ENCODE measurements at places on chromosomes 5 and 9.

DNA sequence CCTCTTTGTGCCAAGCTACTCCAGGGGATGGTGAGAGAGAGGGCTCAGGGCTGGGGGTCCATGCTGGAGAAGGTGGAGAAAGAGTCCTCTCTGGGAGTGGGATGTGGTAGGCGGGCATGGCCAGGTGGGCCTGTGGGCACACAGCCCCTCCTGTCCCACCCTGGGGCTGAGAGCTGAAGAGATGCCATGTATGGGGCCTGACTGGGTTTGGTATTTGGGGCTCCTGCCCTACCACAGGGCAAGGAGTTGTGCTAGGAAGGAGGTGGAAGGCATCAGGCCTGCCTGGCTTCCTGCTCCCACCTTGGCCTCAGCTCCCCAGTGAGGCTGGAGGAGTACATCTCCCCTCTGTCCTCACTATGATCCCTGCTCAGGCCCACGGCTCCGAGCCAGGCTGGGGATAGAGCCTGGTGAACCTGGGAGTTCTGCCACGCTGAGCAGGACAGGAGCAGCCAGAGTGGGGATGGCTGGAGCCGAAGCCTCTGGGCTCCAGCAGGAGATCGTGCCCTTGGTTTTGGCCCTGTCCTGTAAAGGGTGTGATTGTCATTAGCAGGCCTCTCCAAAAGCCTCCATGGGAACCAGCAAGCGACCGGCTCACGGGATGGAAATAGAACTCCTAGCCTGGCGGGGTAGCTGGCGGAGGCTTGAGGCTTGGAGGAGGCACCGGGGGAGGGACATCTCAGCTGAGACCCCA lies 75.5 kb downstream of the CACNA1B start:
- DNase-seq = no peak

- DNase-seq = no peak
Observed at GRCh38 chr9:14168381-14168780, 145.6 kb downstream of the NFIB start.

GRCh38 chr9:38380230-38380871 lies 12.2 kb upstream of the ALDH1B1 start:
- no peak for DNase-seq

DNA sequence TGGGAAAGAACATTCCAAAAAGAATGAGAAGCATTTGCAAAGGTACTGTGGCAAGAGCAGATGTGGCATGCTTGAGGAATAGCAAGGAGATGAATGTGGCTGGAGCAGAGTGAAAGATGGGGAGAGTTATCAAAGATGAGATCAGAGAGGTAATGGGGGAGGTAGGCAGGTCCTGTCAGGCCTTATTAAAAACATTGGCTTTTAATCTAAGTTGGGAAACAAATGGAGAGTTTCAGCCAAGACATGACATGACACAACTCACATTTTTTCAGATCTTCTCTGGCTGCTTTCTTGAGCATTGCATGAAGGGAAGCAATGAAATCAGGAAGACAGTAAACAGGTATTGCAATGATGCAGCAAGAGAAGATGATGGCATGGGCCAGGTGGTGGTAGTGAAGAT lies 120.3 kb downstream of the MUSK start:
- no peak for DNase-seq

GRCh38 chr9:114894609-114895433 lies 35.6 kb downstream of the TNFSF8 start:
- no peak for DNase-seq

DNA sequence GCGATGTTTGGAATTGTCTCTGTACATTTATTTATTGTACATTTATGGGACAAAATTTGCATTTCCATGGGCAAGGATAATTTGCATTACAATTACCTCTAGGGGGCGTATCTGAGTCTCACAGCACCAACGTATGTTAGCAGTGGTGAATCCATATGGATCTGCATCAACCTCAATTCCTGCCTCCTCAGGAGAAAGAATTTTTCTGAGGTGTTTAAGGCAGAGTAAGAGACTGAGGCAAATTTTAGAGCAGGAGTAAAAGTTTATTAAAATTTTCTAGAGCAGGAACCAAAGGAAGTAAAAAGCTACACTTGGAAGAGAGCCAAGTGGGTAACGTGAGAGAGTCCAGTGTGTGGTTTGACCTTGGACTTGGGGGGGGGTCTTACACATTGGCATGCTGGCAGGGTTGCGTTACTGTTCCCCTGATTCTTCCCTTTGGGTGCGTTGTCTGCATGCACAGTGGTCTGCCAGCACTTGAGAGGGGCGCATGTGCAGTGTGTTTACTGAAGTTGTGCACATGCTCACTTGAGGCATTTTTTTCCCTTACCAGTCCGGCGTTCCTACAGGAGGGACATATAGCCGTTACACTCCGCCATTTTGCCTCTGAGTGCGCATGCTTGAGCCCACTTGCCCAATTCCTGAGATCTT lies 21.0 kb upstream of the RAB14 start:
- no peak for DNase-seq

DNA sequence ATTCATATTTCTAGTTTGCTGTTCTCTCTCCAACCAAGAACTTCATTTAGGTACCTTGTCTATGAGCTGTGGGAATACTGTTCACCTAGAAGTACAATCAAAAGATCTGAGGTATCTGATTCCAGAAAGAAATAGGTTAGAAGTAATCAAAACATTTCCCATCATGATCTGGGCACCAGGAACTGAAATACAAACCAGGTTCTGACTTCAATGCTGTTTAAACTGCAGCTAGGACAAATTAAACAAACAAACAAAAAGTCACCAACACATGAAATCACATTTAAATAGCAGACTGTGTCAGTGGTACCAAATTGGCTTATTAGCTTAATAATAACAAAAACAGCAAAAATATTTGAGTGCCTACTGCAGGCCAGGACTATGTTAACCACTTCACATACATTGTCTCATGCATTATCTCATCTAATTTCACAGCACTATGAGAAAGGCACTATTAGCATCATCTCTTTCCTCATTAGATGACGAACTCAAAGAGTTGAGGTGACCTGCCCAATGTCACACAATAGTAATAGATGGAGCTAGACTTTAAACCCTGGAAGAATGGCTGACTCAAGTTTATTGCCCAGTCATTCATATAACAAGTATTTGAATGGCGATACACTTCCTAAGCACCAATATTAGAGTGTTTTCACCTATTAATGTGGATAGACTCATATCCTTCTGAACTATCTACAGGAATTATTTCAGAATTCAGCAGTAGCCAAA lies 14.5 kb downstream of the PLPP1 start:
- no peak for DNase-seq

- DNase-seq = no peak
Observed at GRCh38 chr9:137465720-137466388, 6.7 kb upstream of the NSMF start.

Data from substantia nigra (tissue), 51 donors.